ENCODE measurements at places on chromosomes 7 and 10. TPM values are rescaled to one million over a fixed set of nuclear protein-coding genes. Genes with fewer than 3 reads are reported as not detected.

DNA sequence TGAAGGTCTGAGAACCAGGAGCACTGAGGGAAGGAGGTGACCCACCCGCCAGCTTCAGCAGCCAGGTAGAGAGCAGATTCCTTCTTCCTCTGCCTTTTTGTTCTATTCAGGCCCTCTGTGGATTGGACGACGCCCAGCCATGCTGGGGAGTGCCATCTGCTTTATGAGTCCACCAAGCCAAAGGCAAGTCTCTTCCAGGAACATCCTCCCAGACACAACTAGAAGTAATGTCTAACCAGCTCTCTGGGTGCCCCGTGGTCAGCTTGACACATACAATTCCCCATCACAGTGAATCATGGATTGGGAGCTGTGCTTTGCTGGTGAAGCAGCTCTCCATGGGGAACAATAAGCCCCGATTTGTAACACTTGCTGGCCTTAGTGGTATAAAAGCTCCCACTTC, 125.2 kb downstream of the CCDC3 start:
- H3K27ac ChIP-seq: no peak overlapping the region
- no peak overlapping the region for H3K4me3 ChIP-seq
- no peaks in the 10 kb centered on the region for H3K4me1 ChIP-seq
- no peak for DNase-seq

DNA sequence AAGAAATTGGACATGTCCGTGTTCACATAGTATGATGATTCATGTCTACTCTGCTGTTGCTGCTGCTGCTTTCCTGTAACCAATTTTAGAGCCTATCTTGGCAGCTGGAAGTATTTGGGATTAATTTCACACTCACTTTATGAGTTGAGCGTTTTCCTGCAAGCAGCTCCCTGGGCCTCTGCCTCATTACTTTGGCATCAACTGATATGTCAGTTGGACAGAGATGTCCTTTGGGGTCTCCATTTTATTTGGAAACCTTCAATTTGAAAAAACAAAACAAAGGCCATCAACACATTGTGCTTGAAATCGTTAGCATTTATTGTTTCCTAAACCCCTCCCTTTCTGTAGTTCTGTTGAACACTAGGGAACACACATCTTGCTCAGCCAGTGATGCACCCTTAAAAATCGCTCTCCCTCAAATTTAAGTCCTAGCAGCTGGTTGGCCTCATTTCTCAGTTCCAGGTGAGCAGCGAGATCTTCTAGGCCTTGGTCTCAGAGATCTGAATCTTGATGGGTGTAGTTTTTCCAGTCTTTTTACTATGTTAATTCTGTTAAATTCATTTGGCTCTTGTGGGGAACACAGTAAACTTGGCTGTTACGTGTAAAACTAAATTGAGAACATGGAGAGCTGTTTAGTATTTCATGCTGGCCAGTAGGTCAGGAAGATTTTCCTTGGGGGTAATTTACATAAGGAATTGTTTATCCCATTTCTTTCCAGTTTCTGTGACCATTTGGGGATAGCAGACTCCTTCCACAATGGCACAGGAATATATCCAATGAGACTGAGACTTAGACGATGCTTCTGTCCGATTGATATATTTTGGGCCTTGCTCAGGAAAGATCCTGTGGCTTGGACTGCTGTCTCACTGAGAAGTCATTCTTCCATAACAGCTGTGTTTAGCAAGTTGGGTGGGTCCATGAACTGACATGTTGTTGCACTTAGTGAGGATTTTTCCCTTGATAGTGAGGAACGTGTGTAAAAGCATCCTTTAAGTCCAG, 371.6 kb downstream of the BBS9 start:
- H3K27me3 ChIP-seq: no peaks in the 10 kb centered on the region
- H3K36me3 ChIP-seq: no peaks in the 10 kb centered on the region
- DNase-seq: no peak
- H3K4me3 ChIP-seq: no peak overlapping the region
- no peaks in the 10 kb centered on the region for H3K4me1 ChIP-seq

- DNase-seq: no peak
- no peak overlapping the region for H3K27ac ChIP-seq
- no peaks in the 10 kb centered on the region for H3K36me3 ChIP-seq
- H3K4me1 ChIP-seq: no peaks in the 10 kb centered on the region
- H3K27me3 ChIP-seq: no peaks in the 10 kb centered on the region
Observed at GRCh38 chr7:3282457-3282856, 18.6 kb upstream of the SDK1 start.

- H3K4me3 ChIP-seq: no peak overlapping the region
- no peak for DNase-seq
- no peak overlapping the region for H3K27ac ChIP-seq
- no peaks in the 10 kb centered on the region for H3K36me3 ChIP-seq
- H3K4me1 ChIP-seq: no peaks in the 10 kb centered on the region
Observed at GRCh38 chr7:152085131-152085530, 59.7 kb downstream of the GALNT11 start.

- peaks cover 13% of the 10 kb centered on the region for H3K27me3 ChIP-seq
- H3K4me1 ChIP-seq: no peaks in the 10 kb centered on the region
- no peak overlapping the region for H3K27ac ChIP-seq
- no peaks in the 10 kb centered on the region for H3K36me3 ChIP-seq
- no peak for DNase-seq
Observed at GRCh38 chr7:45889367-45890067, 1.2 kb downstream of the IGFBP1 start.

GRCh38 chr10:119654540-119654939, 3.4 kb downstream of the BAG3 start:
- H3K27ac ChIP-seq: no peak overlapping the region
- no peaks in the 10 kb centered on the region for H3K27me3 ChIP-seq
- H3K4me1 ChIP-seq: peaks cover 3% of the 10 kb centered on the region
- no peaks in the 10 kb centered on the region for H3K36me3 ChIP-seq

- H3K27ac ChIP-seq: no peak overlapping the region
- peaks cover 4% of the 10 kb centered on the region for H3K4me1 ChIP-seq
- DNase-seq: no peak
- H3K27me3 ChIP-seq: peaks cover 65% of the 10 kb centered on the region
Observed at GRCh38 chr7:97016381-97017191, 8.0 kb downstream of the DLX5 start.

DNA sequence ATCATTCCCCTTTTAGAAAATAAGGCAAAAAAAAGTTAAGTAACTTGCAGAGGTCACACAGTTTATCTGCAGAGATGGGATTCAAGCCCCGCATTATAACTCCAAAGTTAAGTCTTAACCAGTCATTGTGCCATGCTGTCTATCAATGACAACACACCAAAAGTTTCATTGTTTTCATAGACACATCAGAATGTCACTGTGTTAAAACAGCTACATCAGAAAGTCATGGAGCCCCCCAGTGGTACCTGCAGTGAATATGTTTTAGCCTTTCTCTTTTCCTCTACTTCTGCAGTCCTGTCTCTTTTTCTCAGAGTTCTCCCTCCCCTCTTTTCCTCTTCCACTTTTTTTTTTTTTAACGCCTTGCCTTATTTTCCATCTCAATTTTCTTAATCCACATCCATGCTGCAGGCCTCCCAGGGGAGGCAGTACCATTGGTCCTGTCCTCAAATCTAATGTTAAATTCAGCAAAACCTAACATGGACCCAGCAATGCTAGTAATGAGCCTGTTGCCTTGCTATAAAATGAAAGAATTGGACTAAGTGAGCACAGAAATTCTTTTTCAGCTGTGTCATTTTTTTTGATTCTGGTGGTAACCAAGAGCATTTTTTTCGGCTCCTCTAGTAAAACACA, 3.8 kb upstream of the NRCAM start:
- no peak overlapping the region for H3K4me3 ChIP-seq
- H3K4me1 ChIP-seq: peaks cover 7% of the 10 kb centered on the region
- H3K27ac ChIP-seq: no peak overlapping the region
- H3K27me3 ChIP-seq: peaks cover 6% of the 10 kb centered on the region
- DNase-seq: peak; percentile 53
- H3K36me3 ChIP-seq: no peaks in the 10 kb centered on the region

DNA sequence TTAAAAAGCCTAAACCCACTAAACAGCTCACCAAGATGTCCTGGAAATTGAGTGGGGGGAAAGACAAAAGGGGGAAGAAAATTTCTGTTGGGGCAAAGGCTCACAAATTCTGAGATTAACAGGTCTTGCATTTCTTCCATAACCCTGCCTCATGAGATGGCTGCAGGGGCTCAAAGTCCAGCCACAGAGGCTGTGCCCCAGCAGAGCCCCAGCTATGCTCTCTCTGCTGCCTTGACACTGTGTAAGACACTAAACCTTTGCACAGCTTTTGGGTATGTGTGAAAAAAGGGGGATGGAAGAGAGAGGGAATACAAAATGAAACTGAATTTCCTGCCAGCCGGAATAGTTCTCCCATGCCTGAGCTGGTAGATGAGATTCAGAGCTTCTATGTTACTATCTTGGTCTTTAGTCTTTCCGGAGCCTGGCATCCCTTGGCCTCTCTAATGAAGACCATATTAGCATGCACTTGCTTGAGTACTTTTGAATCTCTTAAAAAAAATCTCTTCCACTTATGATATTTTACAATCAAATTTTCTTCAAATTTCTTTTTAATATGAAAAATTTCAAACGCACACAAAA, 240.0 kb upstream of the IMMP2L start:
- H3K27me3 ChIP-seq: no peaks in the 10 kb centered on the region
- H3K4me1 ChIP-seq: no peaks in the 10 kb centered on the region
- H3K4me3 ChIP-seq: no peak overlapping the region

DNA sequence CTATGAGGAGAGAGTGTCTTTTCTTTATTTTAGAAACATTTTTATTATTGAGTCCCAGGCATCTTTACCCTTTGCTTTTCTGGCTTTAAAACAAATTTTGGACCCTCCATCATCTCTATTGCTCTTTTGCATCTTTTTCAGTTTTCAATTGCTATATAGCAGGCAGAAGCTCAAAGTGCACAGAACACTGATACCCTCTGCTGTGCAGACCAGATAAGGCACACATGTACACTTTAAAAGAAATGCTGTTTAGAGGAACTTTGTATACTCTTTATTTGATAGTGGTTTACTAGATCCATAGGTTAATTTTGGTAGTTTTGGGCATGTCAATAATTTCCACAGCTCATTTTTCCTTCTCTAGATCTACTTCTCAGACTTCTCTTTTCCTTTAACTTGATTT, 324.2 kb downstream of the SH2D4B start:
- H3K4me3 ChIP-seq: no peak overlapping the region
- H3K36me3 ChIP-seq: no peaks in the 10 kb centered on the region
- no peak for DNase-seq
- H3K27me3 ChIP-seq: no peaks in the 10 kb centered on the region

- no peaks in the 10 kb centered on the region for H3K27me3 ChIP-seq
- H3K36me3 ChIP-seq: peaks cover 5% of the 10 kb centered on the region
- DNase-seq: no peak
- peaks cover 37% of the 10 kb centered on the region for H3K4me1 ChIP-seq
- H3K4me3 ChIP-seq: no peak overlapping the region
Observed at GRCh38 chr10:75009426-75009825, 102.0 kb upstream of the SAMD8 start.

- no peak overlapping the region for H3K27ac ChIP-seq
- no peaks in the 10 kb centered on the region for H3K4me1 ChIP-seq
- H3K36me3 ChIP-seq: no peaks in the 10 kb centered on the region
- H3K27me3 ChIP-seq: no peaks in the 10 kb centered on the region
Observed at GRCh38 chr7:110205899-110206298, 885.0 kb upstream of the LRRN3 start.

DNA sequence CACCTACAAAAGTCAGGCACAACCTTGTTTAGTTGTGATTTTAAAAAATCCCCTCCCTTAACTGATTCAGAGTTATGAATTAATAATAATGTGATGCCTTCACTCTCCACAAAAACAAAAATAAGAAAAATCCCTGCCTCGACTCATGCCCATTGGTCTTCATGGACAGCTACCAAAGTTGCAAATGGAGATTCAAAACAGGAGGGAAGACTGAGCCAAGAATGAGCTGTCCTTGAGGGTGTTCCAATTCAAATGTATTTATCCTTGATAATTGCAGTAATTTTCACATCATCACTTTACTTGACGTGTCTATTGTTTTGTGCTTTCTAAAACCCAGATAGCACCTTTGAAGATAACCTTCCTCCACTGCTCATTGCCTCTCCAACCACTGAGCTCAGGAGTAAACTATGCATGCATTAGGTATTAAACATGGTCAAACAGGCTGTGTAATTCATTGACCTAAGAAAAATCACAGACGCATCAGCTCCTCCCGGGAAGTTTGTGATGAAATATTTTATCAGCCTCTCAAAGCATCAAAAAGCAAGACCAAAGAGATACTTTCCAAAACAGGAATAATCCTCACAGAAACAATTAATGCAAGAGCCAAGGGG, 712.7 kb upstream of the IGFBP3 start:
- H3K4me1 ChIP-seq: no peaks in the 10 kb centered on the region
- H3K27ac ChIP-seq: no peak overlapping the region
- DNase-seq: no peak
- no peaks in the 10 kb centered on the region for H3K27me3 ChIP-seq

Gene THNSL1
- total RNA-seq: 2.9 TPM

Gene LIPN
- total RNA-seq: 0.83 TPM

Gene TNKS2
- total RNA-seq: 50.9 TPM

Gene MYOZ1
- not detected for total RNA-seq

Gene ENKUR
- total RNA-seq: 3.0 TPM

Gene ARPC1B
- total RNA-seq: 179 TPM
